Fibroblast of pulmonary artery (primary cell): ENCODE measurements at places on chromosomes 12 and 14.

DNA sequence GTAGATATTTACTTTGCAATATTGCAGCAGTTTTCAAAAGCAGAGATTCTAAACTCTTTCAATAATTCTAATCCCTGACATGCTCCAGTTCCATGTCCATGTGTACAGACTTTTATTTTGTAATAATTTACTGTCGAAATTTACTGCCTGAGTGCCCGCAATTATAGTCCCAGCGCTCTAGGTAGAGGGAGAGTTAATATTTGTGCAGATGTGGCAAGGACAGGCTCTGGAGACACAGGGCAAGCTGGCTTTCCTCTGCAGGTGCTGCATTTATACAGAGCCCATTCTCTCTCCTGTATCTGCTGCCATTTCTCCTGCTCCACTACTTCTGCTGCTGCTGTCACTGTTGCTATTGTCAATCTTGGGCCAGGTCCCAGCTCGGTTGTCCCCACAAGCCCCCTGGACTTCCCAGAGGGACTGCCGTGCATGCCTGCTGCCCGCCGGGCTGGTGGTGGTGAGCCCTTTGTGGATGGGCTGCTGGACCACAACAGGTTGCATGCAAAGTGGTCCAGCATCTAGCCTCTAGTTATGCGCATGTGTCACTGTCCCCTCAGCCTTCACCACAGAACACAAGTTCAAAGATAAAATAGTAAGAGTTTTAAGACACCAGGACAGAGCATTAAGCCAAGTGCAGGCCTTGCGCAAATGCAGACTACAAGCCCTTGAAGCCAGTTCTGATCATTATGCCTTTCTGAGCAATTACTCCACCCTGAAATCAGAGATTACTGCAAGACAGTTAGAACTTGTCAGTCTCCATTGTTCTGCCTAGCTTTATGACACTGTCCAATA is 40.8 kb upstream of the CSRP2 start:
- no peak for DNase-seq

GRCh38 chr12:18967814-18968213 is 161.7 kb upstream of the PLEKHA5 start:
- DNase-seq = peak; percentile 16

GRCh38 chr14:77923131-77923936 is 123.4 kb downstream of the ADCK1 start:
- no peak for DNase-seq

DNA sequence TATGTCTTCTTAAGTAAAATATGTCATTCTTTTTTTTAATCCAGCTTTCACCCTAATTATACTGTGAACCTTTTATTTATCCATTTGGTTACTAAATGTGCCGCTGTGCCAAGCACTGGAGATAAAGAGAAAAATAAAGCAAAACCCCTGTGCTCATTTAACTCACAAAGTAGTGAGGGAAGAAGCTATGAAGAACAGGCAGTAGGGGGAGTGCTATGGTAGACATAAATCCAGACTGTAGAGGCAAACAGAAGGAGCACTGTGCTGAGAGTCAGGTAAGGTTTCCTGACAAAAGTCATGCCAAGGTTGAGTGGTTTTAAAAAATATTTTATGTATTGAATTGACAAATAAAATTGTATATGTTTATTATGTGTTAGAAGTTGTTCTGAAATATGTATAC is 188.5 kb upstream of the SYT10 start:
- DNase-seq = no peak

- no peak for DNase-seq
Measured at GRCh38 chr12:2386566-2386965, 333.8 kb downstream of the CACNA1C start.

DNA sequence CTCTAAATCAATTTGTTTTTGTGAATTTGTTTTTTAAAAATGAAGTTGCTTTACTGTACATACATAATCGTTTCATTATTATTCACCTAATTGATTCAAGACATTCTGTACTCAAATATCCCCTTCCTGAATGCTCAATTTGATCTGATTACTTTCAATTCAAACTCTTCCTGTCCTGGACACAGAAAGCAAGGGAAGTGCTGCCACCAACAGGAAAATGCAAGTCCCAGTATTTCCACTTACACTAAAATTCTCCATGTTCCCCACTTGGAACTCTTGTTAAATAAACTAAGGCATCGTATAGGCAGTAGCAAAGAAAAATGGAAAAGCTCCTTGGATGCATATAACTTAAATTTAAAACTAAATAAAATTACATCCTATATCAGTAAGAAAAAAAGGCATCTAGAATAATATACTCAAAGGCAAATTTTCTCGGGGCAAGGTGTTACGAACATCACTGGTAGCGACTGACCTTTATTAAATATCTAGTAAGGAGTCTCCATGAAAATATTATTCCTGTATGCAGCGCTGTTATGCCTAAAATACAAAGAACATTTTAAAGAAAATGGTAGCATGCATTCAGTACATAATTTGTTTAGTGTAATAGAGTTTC is 72.0 kb upstream of the DBX2 start:
- DNase-seq = peak; percentile 46

DNA sequence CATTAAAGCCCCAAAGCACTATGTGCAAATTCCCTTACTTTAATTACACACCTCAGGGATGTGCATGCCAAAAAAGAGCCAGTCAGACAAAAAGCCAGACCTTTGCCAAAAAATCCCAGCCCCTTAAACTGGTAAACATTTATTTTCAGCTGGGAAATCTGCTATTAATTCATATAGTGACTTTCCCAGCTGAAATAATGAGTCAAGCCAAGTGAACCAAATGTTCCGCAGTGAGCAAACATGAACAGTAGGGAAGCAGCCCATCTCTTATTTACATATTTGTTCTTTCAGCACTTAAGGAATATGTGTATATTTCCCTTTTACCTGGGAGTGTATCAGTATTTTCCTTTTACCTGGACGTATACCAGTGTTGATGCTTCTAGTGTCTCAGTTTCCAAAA is 44.0 kb upstream of the OTX2 start:
- DNase-seq = no peak

- no peak for DNase-seq
Measured at GRCh38 chr14:103160321-103161053, 37.2 kb downstream of the TNFAIP2 start.

GRCh38 chr14:66965831-66966230 is 223.4 kb upstream of the GARIN2 start:
- no peak for DNase-seq
